ENCODE measurements at places on chromosomes 1 and 21.
A peak's percentile ranks its signal among the peaks of the same experiment; 100 is the strongest.

DNA sequence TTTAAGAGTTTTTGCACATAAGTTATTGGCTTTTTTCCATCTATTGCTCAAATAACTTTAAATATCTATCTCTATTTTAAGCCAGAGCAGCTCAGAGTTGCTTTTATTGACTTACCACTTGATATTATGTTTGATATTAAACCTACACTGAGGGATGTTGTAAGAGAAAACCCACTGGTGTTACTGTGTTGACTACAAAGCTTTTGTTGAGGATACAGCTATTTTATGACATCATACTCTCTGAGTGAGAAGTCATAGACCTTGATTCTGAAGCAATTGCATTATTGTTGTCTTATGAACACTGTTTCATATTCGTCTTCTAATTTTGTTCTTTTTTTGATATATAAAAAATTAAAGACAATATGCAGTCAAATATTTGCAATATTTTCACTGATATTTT is 560.4 kb downstream of the PTBP2 start:
- H3K4me1 ChIP-seq, result no peaks in the 10 kb centered on the region
- no peak overlapping the region for H3K4me3 ChIP-seq
- no peaks in the 10 kb centered on the region for H3K27me3 ChIP-seq
- no peaks in the 10 kb centered on the region for H3K36me3 ChIP-seq

DNA sequence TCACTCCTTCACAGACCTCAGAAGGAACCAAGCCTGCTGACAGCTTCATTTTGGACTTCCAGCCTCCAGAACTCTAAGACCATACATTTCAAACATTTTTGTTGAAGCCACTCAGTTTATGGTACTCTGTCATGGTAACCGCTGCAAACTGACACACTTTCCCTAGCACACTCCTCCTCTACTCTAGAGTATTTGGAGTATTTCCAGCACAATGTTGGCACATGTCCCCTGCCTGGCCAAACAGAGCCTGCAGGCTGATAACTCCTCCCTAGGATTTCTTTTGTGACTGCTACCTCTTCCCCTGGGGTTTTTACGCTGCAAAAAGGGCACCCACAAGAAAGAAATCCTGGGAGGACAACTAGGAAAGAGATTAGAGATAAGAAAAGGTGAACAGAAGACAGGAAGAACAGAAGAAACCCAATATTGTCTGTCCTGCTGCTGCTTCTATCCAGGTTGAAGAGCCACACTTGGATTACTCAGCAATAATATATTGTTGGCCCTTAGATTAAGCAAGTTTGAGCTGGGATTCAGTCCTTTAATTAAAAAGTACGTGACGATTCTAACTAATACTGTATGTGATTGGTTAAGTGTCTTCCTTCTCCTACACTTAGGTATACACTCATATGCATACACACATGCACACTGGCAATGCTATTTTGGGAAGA is 844.1 kb downstream of the LTN1 start:
- H3K27me3 ChIP-seq, result no peaks in the 10 kb centered on the region
- DNase-seq, result no peak
- no peak overlapping the region for H3K27ac ChIP-seq
- H3K4me3 ChIP-seq, result no peak overlapping the region
- no peaks in the 10 kb centered on the region for H3K4me1 ChIP-seq
- H3K36me3 ChIP-seq, result no peaks in the 10 kb centered on the region

- H3K27ac ChIP-seq, result peak overlapping the region; percentile 75
- no peak overlapping the region for H3K4me3 ChIP-seq
- H3K36me3 ChIP-seq, result peaks cover 27% of the 10 kb centered on the region
- DNase-seq, result peak; percentile 73
Observed at GRCh38 chr1:47378147-47378546, 37.9 kb upstream of the FOXE3 start.

DNA sequence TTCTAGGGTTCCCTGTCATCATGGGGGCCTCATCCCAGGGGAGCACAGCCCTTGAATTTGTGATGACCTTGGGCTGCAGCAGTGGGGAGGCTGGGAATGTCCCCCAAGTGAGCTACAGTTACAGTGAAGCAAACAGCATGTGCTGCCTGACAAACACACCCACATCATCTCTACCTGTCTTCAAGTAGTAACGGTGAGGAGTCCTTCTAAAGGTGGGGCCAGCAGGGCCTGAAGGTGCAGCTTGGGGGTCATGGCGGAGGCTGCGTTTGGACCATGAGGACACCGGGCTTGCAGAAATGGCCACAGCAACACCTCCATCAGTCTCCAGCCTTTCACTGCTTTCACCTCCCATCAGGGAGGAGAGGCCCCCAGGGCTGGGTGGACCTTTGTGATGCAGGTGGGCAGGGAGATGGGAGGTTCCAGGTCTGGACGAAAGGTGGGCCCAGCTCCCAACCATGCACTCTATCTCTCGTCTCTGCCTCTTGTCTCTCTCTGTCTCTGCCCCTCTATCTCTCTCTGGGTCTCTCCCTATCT is 55.7 kb downstream of the WNT9A start:
- H3K4me1 ChIP-seq, result peaks cover 20% of the 10 kb centered on the region
- DNase-seq, result no peak
- no peaks in the 10 kb centered on the region for H3K36me3 ChIP-seq
- H3K4me3 ChIP-seq, result no peak overlapping the region

All from HepG2 (cell line).